ENCODE measurements at places on chromosomes 11 and 22.

- no peak for DNase-seq
Measured at GRCh38 chr11:94583213-94583865, 16.2 kb downstream of the PIWIL4 start.

DNA sequence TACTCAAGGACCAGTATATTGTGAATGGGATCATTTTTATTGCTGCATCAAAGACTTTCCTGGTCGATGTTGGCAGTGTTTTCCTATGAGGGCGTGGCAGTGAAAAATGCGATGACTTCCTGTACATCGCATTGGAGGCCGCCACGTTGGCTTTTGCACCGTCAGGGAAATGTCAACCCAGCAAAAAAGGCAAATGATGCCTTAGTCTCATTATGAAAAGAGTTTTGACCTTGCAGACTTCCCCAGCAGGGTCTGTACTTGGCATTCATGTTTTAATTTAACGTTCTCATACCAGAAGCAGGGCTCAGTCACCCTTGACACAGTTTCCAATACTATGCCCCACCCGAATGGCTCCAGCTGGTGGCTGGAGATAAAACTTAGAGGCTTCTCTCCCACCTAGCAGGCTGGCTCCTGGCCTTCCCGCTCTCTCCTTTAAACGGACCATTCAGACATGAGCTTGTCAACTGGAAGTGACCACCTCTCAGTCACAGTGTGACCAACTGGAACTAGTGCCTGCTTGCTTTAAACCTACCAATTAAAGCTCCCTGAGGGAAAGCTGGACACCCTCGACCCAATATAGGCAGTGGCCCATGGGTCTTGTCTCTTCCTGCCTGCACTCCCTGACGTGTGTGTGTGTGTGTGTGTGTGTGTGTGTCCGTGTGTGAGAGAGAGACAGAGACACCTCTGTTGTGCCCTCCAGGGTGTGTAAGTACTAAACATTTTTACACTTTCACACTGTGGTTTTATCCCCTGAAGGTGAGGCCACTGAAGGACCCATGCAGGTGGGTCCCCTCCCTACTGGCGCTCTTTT, 8.7 kb upstream of the GDPD5 start:
- DNase-seq: no peak

GRCh38 chr11:128246810-128247594, 340.4 kb downstream of the ETS1 start:
- no peak for DNase-seq

DNA sequence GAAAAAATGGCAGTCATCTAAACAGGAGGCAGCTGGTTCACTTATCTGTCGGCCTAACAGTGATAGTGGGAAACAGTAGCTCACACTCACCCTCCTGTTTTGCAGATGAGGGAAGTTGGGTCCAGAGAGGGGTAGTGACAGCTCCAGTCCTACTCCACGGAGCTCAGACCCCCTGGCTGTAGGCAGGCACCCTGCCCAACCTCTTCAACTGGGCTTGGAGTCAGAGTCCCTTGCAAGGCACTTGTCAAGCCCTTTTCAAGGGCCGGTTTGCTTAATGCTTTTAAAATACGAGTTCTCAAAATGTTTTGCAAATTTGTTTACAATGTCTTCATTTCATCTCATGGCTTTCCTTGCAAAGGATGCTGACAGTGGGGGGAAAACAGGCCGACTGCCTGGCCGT, 75.1 kb downstream of the BMAL1 start:
- no peak for DNase-seq

DNA sequence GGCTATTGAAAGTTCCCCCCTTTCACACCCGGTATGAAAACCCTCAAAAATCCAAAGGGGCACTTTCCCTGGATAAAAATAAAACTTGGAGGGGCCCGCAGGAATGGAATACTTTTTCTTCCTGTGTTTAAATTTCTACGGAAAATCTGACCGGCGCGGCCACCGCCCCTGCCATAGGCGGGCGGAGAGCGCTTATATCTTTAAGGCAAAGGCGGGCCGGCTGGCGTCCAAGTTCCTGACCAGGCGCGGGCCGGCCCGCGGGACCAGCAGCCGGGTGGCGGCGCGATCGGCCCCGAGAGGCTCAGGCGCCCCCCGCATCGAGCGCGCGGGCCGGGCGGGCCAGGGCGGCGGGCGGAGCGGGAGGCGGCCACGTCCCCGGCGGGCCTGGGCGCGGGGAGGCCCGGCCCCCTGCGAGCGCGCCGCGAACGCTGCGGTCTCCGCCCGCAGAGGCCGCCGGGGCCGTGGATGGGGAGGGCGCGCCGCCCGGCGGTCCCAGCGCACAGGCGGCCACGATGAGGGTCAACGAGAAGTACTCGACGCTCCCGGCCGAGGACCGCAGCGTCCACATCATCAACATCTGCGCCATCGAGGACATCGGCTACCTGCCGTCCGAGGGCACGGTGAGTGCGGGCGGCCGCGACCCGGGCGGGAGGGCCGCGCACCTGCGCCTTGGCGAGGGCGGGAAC, at the start of gene ANO1:
ANO1 (plus strand) TSS at position 223 of the 686 bp plus-strand sequence; CDS start at position 513, 290 bp downstream.
- no peak for DNase-seq
